ENCODE measurements at places on chromosomes 16 and 17. TPM values are rescaled to one million over a fixed set of nuclear protein-coding genes. Genes with fewer than 3 reads are reported as not detected.

DNA sequence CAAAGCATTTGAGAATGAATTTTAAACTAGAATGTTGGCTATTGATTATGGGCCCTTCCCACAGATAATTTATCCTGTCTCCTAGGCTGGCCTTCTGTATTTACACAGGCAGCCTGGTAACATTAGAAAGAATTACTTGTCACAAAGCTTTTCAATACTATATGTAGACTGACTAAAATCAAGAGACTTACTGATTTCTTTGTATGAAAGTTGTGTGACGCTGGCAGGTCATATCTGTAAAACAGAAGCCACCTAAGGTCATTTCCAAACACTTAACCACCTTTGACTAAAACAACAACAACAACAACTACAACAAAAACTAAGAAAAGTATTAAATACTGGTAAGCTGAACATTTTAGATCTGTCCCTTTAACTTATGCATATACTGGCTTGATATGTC lies 329.0 kb upstream of the TBX2 start:
- no peak for DNase-seq

DNA sequence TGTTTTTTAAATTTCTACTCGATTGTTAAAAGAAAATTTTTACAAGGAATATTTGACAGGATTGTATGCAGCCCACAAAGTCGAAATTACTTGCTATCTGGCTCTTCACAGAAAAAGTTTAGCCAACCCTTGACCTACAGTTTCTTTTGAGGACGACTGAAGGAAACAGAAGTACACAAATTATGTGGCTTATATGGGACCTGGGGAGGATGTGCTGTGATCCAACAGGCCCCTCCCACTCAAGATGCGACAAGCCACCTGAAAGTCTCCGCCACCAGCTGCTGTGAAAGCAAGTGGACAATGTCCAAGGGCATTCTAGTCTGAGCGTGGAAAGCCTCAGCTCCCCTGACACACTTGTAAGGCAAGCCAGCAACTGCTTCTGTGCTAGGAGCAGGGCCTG lies 42.4 kb upstream of the SLC25A19 start:
- DNase-seq, result no peak

GRCh38 chr16:86723689-86724088 lies 145.3 kb downstream of the FOXL1 start:
- DNase-seq, result no peak

- DNase-seq, result no peak
These were observed 5.7 kb upstream of the TSPOAP1 start for GRCh38 chr17:58334256-58334655.

GRCh38 chr17:39776252-39776651 lies 38.5 kb downstream of the GRB7 start:
- DNase-seq, result no peak

DNA sequence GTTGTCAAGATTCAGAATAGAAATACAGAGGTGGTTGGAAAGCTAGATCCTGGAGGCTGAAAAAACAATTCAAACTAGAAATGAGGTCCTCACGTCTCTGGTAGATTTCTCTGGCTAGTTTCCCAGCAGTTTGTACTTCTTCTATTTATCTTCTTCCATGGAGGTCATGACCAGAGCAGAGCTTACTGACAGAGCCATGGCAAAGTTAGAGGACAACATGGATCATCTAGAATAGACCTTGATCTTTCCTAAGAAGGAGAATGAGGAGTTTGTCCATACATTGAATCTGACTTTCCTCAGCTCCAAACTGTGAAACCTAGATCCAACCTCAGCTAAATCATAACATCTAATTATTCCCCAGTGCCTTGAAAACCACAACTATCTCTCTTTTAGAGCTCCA lies 900.8 kb upstream of the GOT2 start:
- DNase-seq, result no peak

DNA sequence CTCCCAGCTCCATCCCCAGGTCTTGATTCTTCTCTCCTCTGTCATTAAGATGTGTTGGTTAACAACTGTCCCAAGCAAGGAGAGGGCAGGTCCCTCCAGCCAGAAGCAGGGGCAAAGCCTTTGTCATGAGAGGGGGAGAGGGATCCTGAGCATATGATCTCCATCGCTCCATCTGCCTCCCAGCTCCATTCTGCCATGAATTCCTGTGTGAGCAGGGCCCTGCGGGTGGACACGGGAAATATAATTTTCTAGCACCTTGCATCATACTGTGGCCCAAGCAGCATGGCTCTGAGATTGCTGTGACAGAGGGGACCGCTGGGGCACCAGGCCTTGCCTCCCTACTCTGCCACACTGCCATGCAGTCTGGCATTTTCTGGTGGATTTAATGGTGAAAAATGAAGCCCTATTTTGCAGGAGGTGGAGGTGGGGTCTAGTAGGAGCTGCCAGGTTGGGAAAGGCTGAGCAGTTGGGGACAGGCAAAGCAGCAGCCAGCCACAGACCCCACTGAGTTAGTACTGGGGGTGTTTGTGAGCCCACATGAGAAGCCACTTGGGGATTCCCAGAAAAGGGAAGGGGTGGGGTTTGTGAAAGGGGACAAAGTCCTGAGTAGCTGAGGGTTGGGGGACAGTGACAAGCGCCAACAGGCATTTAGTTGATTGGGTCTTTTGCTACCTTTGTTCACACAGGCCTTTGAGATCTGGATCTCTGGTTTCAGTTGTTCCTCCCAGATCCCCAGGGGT lies 16.4 kb downstream of the TMEM238L start:
- DNase-seq, result no peak

- no peak for DNase-seq
These were observed 45.2 kb downstream of the MARVELD3 start for GRCh38 chr16:71671165-71671564.

- no peak for DNase-seq
These were observed 5.1 kb upstream of the NME4 start for GRCh38 chr16:391885-392335.

GRCh38 chr16:70608521-70608920 lies 37.8 kb upstream of the IL34 start:
- DNase-seq, result no peak

DNA sequence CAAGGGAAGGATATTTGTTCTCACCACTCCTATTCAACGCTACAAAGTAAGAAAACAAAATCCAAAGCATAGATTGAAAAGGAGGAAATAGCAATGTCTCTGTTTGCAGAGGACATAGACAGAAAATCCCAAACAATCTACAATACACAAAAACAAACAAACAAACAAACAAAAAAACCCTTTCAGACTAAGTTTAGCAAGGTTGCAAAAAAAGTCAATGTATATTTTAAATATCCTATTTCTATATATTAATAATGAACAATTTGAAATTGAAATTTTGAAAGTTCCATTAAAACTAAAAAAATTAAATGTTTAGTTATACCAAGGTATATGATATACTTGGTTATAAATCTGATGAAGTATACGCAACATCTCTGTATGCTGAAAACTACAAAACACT lies 37.2 kb downstream of the MYH10 start:
- DNase-seq, result no peak

- no peak for DNase-seq
These were observed 176.7 kb downstream of the ABCC12 start for GRCh38 chr16:47979164-47979520.

DNA sequence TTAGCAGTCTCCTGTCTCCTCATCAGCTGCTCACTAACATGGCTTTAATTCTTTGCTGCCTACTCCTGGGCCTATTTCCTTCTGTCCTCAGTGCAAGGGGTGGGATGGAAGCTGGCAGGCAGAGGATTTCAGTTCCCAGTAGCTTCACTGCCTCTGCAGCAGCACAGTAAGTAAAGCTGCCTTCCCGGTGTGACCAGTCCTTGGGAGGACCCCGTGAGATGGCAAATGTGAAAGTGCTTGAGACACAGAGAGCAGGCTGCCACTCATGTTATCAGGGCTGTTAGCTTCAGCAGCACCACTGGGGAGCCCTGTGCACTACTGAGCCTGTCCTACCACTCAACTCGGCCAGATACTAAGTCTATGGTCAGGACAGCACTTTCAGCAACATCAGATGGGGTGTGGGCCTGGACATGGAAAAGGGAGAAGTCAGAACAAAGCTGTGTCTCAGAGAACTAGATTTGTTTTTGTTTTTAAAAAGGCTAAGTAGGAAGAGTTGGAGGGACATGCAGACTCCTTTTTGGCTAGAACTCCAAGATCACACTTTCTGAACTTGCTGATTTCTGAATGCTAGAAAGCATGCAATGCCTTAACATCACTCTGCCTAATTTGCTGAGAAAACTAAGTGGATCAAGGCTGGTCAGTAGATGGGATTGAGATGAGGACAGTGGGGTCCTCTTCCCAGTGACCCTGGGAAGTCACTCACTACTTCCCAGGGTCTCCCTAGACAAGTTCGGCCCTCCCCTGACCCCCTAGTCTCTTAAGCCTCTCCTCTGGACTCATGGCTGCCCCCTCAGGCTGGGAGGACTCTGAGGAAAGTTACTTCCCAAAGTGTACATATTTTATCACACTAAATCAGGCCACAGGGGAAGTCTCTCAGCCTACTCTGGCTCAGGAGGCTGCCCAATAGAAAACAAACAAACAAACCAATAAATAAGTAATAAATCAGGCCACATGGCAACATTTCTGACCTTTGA lies 1.1 kb downstream of the ACSF2 start:
- peak; percentile 53 for DNase-seq

- DNase-seq, result no peak
These were observed 695 bp upstream of the TMEM204 start for GRCh38 chr16:1532771-1533170.

DNA sequence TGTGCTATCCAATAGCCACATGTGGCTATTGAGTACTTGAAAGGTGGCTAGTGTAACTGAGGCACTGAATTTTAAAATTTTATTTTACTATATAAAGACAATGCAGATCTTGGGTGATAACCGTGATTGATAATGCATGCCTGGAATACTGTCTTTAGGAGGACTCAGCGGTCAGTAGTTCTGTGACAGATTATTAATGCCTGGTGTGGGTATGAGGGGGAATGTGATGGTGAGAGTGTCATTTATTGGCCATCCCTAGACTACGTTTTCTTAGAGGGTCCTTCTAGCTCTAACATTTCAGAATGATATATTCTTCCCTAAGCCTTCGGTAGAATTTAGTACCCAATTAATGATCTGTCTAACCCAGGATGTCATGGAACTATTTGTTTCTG lies 157.6 kb downstream of the CPPED1 start:
- DNase-seq, result no peak

DNA sequence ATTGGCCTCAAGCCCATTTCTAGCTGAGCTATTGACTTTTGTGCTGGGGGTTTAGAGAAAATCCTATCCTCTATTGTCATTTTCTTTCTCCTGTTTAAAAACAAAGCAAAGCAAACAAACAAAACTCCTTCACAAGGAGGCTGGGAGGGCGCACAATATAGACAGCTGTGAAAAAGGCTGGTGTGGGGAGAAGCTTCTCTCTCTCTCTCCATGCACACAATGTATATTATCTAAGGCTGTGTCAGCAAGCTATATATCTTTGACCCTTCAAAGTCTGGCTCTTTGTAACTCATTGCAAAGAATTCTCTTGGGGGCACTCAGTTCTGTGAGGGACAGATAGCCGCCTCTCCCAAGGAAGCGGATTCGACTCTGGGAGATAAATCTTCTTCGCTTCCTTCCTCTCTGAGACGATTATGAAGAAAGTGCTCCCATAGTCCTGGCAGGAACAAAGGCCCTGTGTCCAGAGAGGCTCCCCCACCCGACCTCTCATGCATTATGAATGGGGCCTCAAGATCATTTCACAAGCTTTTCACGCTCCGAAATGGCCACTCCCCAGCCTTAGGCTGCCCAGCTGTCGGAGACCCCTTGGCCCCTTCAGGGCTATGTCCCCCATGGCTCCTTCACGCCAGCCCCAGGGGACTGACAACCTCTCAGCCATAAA lies 33.2 kb upstream of the MEAK7 start:
- no peak for DNase-seq

- DNase-seq, result no peak
These were observed 267.7 kb downstream of the ABCC12 start for GRCh38 chr16:47888142-47888541.

DNA sequence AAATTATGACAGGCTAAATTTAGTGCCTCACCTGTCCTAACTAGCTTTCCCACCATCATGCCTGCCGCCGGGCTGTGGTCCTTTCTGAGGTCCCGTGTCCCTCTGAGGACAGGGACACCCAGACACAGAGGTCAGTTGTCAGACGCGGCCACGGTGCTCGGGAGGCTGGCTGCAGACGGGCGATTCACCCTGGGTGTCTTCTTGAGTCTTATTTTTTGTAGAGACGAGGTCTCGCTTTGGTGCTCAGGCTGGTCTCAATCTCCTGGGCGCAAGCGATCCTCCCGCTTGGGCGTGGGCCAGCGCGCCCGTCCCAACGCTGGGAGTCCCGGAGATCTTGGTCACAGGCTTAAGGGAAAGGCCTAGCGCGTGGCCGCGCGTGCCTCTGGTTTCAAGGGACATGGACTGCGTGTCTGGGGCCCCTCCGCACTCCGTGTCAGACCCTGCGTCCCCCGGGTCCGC lies 797 bp upstream of the RAB11FIP3 start:
- peak; percentile 86 for DNase-seq

DNA sequence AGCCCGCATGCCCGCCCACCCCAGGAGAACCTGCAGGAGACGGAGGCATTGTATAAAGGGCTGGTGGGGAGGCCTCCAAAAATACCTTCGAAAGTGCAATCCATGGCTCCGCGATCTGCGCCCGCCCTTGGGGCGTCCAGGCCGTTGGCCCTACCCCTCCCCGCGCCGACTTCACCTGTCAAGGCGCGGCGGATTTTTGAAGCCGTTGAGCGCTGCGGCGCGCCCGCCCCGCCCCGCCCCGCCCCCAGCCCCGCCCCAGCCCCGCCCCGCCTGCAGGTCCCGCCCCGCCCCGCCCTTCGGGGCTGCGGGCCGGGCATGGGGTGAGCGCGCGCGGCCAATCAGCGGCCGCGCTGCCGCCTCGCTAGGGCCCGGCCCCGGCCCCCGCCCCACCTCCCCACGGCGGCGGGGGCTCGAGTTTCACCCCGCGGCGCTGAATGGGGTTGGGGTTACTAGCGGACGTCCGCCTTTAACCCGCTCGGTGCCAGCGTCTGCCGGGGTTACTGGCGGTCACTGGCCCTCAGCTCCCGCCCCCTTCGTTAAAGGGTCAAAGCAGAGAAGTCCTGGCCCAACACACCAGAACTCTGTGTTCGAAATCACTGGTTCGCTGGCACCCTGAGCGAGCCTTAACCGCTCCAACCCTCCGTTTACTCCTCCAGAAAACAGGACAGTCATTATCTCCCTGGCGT lies 13.2 kb downstream of the SREBF1 start:
- DNase-seq, result peak; percentile 75

Gene NAE1
- total RNA-seq, result 41.8 TPM

Gene C17orf78
- total RNA-seq, result not detected

Gene ARHGAP44
- 43.6 TPM for total RNA-seq

Gene HS3ST2
- 6.4 TPM for total RNA-seq

Gene TMEM220
- 7.6 TPM for total RNA-seq

Gene FBXO39
- 0.17 TPM for total RNA-seq

Gene SP2
- 15.2 TPM for total RNA-seq

Gene CCL1
- total RNA-seq, result not detected

Gene APRT
- 161 TPM for total RNA-seq

Gene GP1BA
- 0.96 TPM for total RNA-seq

Gene SMIM5
- 1.7 TPM for total RNA-seq

Gene TEX14
- total RNA-seq, result 0.47 TPM

Gene SOX15
- total RNA-seq, result 0.31 TPM

Gene FASN
- total RNA-seq, result 288 TPM

Gene MPV17L
- total RNA-seq, result 1.4 TPM
